ENCODE measurements at places on chromosomes 3 and 15.

- DNase-seq = no peak
These were observed 370.9 kb downstream of the NSUN3 start for GRCh38 chr3:94433811-94434210.

DNA sequence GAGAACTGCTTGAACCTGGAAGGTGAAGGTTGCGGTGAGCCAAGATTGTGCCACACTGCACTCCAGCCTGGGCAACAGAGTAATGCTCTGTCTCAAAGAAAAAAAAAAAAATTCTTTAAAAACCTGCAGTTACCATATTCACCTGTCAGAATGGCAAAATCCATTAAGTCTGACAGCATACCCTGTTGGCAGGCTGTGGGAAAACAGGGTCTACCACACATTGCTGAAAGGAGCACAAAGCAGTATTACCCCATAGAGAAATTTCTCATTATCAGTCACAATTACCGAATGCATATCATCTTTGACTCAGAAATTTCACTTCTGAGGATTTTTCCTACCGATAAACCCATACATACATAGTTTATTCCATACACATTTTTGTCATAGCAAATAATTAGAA is 264.1 kb upstream of the SLCO3A1 start:
- no peak for DNase-seq

GRCh38 chr3:100702082-100702979 is 7.0 kb upstream of the TFG start:
- DNase-seq = no peak

DNA sequence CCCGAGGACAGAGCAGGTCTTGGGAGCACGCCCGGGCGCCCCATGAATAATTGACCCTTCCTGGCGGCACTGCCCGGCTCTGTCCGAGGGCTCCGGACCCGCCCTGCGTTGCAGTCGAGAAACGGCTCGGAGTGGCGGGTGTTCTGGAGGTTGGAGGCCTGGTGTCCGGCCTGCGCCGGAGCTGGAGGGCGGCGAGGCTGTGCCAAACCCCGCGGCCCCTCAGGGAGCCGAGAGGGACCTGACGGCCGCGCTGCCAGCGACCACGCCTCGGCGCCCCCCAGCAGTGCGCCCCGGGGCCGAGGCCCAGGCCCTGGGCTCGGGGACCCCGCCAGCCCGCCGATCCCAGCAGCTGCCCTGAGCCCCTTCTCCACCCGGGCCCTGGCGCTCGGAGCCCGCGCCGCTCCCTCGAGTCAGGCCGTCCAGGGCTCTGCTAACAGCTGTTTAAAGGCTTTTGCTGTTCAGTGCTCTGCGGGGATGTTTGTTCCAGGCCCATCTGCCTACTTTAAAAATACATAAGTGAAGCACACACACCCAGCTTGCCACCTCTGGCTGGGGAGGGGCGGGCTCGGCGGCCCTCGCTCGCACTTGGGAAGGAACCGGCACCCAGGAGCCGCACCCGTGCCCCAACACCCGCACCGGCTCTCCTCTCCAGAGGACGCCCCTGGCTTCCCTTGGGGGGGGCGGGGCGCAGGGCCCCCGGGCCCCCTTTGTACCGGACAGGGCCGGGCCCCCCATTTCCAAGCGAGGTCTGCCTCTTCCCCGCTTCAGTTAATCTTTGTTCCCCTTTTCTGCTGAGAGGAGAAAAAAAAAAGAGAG is 730 bp upstream of the ZNF710 start:
- no peak for DNase-seq

- no peak for DNase-seq
These were observed 87.6 kb upstream of the LRIG1 start for GRCh38 chr3:66588340-66588847.

DNA sequence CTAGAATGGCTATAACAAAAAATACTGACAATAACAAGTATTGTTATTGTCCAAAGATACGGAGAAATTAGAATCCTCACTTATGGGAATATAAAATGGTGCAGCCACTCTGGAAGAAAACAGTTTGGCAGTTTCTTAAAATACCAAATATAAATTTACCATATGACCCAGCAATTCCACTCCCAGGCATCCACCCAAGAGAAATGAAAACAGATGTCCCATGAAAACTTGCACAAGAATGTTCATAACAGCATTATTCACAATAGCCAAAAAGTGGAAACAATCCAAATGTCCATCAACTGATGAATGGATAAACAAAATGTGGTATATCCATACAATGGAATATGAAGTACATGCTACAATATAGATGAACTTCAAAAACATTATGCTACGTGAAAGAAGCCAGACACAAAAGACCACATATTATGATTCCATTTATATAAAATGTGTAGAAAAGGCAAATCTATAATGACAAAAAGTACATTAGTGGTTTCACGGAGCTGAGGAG is 9.4 kb downstream of the AAGAB start:
- DNase-seq = no peak
